ENCODE measurements at places on chromosomes 11 and 22.

DNA sequence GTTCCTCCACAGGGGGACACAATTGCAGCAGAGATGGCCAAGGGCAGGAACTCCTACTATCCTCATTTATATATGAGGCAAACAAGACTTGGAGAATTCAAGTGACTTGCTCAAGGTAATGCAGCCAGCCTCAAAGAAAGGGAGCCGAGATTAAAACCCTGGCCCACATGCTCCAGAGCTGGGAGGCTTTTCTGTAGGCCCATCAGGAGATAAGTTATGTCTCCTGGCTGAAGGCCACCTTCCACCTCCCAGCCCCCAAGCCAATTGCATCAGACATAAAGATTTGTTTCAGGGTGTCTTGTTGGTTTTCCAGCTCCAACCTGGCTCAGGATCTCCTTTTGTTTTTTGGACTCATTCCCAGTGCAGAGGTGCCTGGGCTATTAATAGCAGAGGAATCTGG, 59.5 kb downstream of the SMIM38 start:
- DNase-seq = no peak

DNA sequence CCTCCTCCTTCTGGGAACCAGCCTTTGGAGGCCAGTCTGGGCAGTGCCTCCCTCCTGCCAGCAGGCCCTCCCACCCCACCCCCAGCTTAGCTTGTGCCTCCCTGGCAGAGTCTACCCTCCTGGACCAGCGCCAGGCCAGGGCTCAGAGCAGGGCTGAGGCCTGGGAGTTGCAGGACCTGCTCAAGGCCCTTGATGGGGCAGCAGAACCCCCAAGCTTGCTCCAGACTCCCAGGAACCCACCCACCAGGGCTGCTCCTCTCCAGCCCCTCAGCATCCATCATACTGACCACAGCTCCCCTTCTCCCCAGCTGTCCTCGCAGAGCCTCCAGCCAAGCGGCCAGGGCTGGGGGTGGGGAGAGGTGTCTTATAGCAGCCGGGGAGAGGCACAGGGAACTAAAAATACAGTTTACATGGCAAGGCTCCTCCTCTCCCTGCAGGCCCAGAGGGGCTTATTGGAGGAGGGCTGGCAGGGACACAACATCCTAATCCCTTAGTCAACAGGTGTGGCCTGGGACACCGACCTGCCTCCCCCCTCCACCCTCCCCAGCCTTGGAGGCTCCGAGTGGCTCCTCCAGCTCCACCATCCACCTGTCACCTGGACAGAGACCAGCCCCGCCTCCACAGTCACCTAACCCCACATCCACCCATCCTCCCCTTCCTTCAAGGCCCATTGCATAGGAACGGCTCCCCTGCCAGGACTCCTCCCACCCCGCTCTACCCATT, 5.2 kb upstream of the MB start:
- no peak for DNase-seq

GRCh38 chr11:9219115-9219514, 46.0 kb downstream of the DENND5A start:
- no peak for DNase-seq

DNA sequence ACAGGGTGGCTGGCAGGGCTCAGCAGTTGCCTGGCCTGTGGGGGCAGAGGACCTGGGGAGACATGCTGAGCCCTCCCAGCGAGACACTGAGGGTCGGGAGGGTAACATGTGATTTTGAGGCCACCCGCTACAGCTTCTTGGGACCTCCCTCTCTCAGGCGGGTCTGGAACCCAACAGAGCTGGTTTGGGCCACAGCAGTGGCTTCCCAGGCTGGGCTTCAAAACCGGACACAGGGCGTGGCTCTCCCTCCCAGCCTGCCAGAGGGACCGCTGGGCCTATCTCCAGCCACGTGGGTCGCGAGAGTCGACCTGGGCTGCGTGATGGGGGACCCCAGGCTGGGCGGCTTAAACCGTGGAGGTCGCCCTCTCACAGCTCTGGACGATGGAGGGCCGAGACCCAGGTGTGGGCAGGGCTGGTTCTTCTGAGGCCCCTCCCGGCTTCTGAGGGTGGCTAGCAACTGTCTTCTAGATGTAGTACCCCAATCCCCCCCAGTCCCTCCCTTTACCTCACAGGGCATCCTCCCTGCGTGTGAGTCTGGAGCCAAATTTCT, 91.7 kb downstream of the KCNQ1 start:
- DNase-seq = no peak

DNA sequence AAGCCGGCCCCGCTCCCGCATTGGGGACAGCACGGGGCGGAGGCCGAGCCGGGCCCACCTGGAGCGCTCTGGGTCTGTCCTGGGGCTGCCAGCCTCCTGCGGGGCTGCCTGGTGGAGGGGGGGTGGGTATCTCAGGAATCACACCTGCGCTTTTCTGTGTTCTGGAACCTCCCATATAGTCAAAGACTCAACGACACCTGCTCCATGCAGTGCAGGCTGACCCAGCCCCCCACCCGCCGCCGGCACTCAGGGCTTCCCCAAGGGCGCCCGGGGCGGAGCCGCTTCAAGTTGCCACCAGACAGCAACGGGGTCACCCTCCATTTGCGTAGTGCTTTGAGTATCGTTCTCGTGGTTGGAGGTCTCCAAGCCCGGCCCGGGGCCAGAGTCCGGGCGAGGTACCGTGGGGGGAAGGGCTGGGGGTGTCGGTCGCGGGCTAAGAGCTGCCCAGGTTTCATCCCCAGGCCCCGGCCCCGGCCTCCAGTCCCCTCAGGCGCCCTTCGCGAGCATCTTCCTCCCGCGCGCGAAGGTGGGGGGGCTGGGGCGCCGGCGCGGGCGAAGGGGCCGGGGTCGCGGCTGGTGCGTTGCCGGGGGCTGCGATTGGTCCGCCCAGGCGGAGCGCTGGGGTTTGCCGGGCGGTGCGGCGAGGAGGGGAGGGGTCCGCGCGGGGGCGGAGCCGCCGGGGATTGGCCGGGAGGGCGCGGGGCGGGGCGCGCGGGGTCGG, 6.6 kb downstream of the TSPAN4 start:
- no peak for DNase-seq

DNA sequence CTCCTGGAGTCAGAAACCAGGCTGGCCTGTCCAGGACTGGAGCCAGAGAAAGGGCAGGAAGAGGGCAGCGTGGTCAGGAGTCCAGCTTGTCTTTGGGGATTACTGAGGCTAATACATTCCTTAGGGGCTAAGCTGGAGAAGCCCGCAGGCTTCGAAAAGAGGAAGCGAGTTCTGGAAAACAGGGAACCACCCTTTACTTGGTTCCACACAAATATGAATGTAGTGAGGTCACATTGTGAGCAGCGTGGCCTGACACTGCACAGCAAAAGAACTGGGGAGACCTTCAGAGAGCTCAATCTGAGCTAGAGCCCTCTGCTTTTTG, 132.3 kb downstream of the CEP164 start:
- peak; percentile 82 for DNase-seq

DNA sequence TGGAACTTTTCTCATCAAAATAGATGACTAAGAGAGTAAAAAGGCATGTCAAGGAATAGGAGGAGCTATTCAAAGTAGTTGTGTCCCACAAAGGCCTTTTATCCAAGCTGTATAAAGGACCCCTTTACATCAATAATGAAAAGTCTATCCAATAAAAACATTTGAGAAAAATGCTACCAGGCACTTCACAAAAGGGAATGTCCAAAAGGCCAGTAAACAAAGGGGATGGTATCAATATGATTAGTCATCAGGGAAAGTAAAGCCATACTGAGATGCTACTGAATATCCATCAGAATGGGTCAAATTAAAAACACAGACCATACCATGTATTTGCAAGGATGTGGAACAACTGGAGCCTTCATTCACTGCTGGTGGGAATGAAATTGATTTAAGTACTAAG, 224.9 kb downstream of the NELL1 start:
- DNase-seq = no peak

DNA sequence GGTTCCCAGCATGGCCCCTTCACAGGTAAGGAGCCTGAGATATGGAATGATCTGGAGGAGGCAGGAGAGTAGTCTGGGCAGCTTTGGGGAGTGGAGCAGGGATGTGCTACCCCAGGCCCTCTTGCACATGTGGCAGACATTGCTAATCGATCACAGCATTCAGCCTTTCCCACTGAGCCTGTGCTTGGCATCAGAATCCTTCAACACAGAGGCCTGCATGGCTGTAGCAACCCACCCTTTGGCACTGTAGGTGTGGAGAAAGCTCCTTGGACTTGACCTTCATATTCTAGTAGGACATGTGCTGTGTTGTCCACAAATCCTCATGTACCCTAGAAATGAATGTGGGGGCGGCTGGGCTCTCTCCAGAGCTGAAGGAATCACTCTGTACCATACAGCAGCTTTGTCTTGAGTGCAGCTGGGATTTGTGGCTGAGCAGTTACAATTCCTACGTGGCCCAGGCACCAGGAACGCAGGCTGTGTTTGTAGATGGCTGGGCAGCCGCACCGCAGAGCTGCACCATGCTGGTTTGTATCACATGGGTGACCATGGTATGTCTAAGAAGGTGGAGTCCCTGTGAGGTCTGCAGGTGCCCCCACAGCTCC, 21.8 kb upstream of the PPP6R3 start:
- DNase-seq = no peak

DNA sequence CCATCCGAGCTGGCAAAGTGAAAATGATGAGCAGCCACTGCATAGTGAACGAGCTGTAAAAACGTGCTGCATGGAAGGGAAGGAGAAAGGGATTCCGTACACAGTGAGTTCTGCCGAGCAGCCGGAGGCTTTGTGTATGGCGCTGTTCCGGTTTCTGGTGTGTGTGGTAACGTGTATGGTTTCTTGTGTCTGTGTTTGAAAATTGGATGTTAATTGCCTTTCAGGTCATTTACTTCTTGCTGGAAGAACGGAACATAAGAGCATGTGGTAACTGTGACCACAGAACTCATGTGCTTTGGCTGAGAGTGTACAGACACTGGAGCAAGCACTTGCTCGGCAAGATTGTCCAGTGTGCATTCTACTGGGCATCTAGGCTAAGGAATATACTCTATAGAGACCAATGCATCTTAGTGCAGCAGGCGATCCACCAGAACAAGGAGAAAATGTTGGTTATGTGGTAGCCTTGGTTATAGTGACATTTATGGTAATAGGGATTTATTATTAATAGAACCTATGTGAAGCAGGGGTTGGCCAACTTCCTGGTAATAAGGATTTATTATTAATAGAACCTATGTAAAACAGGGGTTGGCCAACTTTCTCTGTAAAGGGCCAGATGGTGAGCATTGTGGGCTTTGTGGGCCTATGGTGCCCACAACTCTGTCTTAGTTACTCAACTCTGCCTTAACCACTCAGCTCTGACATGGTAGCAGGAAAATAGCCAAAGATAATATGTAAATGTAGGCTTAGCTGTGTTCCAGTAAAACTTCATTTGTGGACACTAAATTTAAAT, 49.2 kb downstream of the GRAMD1B start:
- DNase-seq = peak; percentile 55

DNA sequence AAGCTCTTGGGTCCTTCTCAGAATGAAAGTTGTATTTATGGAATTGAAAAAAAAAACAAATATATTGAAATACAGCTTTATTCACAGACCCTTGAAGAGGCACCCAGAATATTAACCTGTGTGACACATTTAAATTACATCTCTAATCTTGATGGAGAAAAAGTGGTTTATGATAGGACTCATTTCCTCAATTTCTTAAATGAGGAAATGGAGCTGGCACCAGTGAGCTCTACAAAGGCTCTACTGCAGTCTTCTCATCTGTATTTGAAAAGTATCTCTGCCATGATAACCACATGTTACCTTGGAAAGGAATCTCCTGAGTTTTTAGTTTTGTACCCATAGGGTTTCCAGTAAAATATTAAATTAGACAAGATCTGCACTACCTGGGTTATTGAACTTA, 186.5 kb downstream of the HIPK3 start:
- DNase-seq = no peak

- no peak for DNase-seq
These were observed 24.8 kb downstream of the RASSF10 start for GRCh38 chr11:13033760-13034533.

DNA sequence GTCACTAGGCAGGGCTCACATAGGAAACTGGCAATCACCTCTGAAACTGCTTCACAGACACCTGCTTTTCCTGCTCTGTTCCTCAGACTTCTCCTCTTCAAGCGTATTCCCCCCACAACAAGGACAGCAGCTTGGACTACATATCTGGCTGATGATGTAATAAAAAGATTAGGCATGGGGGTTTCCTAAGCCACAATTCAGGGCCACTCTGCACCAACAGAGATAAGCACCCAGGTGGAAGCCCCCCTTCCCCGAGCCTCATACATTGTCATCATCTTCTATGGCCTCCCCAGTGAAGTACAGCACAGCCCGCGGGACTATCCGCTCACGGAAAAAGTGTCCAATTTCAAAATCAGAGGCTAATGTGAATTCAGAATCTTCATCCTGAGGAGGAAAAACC, 25.0 kb upstream of the PHLDA2 start:
- DNase-seq = no peak

DNA sequence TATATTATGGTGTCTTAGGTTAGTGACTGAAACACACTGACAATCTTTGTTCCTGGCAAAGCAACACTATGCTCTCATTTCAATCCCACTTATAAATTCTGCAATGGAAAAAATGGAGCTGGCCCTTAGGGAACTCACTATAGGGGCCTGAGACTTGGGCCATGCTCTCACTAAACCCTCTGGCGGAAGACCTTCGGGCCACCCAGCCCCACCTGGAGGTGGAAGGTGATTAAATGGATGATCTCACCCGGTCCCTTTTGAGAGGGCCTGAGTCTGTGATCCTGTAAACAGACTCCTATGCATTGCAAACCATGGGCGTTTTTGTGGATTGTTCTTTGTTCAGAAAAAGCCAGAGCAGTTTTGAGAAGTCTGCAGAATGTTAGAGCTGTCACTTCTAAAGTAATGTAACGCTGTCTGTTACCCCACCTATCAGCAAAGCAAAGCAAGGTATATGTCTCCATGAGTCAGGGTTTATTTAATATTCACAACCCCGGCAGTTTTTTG, 17.0 kb upstream of the CDON start:
- no peak for DNase-seq

- DNase-seq = no peak
These were observed 15.5 kb upstream of the RASD2 start for GRCh38 chr22:35524966-35525686.

DNA sequence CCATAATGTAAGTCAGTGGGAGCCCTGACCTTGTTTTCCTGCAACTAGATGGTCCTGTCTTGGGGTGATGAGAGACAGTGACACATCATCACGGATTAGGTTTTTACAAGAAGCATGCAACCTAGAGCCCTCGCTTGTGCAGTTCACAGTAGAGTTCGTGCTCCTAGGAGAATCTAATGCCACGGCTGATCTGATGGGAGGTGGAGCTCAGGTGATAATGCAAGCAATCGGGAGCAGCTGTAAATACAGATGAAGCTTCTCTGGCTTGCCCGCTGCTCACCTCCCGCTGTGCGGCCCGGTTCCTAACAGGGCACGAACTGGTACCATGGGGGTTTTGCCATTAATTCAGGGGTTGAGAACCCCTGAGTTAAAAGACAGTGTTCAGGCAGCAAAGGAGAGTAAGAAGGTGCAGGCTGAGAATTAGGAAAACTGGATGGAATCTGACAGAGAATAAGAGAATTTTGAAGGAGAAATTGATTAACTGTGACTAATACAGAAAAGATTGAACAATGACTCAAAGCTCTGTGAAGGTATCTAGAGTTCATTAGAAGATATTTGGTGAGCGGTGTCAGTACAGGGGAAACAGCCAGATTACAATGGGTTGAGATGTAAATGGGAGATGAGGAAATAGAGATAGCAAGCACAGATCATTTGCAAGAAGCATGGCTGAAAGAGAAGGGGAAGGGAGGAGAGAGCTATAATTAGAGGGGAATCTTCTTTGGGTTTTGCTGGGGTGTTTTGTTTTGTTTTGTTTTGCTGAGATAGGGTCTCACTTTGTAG, 21.0 kb downstream of the WEE1 start:
- DNase-seq = no peak
